Stimulated activated CD4-positive, alpha-beta T cell treated with anti-CD3 and anti-CD28 coated beads, Interleukin-2, amount 100 ng/mL, for 48 hours (primary cell): ENCODE measurements at places on chromosomes 7 and 10.

DNA sequence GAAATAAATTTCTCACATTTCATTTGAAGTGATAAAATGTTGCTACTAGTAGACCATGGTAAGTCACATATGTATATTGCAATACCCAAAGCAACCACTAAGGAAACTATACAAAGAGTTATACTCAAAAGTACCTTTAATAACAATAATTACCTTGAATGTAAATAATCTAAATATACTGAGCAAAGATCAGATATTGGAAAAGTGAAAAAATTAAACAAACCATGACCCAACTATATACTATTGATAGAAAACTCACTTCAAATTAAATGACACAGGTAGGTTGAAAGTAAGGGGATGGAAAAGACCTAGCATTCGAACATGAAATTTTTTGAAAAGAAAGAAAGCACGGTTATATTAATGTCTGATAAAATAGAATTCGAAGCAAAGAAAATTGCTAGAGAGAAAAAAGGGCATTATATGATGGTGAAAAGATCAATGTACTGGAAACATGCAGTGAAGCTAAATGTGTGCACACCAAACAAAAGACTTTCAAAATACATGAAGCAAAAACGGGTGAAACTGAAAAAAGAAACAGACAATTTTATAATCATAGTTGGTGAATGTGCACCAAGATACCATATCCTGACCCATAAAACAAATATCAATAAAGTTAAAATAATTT is 29.1 kb downstream of the TFPI2 start:
- DNase-seq, result no peak

DNA sequence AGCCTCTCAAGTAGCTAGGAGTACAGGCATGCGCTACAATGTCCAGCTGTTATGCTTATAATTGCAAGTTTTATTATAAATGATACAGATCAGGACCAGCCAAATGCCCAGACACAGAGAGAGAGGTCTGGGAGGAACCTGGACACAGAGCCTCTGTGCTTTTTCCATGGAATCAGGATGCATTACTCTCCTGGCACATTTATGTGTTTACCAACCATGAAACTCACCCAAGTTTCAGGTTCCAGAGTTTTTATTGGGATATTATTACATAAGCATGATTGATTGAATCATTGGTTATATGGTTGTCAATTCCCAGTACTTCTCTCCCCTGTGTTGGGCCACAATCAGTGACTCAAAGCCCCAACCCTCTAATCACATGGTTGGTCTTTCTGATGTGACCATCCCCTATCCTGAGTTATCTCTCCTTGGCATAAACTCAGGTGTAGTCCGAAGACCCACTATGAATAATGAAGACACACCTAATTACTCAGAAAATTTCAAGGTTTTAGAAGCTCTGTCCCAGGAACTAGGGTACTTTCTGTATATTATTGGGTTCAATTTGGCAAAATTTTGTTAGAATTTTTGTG is 30.6 kb downstream of the MXI1 start:
- no peak for DNase-seq

GRCh38 chr7:140867467-140868462 is 57.0 kb downstream of the BRAF start:
- DNase-seq, result no peak

GRCh38 chr7:97450516-97450915 is 281.4 kb upstream of the TAC1 start:
- DNase-seq, result no peak

DNA sequence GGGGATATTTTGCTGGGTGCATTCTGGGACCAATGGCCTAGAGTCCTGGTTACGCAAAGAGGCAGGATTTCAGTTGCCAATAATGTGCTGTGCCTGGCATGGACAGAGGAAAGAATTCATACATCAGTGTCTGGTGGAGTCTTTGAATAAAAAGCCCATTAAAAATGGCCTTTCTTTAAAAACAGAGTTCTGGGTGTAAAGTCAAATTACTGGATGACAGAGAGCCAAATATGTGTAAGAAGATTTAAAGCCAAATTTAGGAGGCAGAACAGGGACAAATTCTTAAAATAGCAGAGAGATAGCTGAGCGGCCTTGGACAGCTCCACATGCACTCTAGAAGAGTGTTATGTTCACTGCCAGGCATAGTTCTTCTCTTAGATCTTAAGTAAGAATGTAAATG is 60.8 kb upstream of the MEOX2 start:
- no peak for DNase-seq

DNA sequence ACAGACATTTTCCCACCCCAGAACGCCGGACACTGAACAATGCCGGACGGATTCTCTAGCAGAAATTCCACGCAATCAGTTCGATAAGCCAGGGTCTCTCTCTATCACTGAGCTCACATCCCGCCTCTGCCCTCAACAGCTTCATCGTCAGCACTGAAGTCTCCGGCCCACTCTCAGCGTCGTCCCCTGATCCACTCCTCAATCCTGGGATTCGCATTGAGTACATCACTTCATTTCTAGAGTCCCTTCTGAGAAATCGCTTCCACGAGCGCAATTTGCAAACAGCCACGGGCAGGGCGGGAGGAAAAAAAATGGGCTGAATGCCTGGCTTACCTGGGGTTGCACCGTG is 365 bp downstream of the YME1L1 start:
- no peak for DNase-seq

DNA sequence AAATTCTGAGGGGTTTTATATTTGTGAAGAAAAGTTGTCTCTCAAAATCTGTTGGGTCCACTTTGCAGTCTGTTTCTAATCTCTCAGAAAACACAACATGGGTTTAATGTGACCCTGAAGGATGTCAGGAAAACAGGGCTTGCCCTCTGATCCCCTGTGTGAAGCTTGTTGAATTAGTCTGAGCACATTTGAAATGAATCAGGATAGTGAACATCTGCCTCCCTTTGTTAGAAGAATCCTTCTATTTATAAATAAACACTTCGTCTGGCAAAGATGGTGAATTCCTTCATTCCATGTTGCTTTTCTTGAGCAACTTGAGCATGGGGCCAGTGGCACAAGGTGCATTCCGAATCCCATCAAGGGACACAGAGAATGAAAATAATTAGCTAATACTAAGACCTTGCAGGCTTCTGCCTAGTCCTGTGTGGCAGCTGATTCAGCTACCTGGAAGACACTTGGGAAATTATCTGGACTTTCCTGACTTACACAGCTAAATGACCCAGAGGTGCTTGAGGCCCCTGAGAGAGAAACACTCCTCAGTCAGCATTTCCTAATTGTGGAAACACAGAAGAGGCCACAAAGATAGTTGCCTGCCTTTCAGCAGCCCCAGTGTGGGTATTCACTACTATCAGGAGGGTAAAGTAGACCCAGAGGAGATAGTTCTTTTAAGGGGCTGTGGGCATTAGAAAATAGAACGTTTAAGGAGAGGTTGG is 305.5 kb downstream of the C7orf25 start:
- no peak for DNase-seq

DNA sequence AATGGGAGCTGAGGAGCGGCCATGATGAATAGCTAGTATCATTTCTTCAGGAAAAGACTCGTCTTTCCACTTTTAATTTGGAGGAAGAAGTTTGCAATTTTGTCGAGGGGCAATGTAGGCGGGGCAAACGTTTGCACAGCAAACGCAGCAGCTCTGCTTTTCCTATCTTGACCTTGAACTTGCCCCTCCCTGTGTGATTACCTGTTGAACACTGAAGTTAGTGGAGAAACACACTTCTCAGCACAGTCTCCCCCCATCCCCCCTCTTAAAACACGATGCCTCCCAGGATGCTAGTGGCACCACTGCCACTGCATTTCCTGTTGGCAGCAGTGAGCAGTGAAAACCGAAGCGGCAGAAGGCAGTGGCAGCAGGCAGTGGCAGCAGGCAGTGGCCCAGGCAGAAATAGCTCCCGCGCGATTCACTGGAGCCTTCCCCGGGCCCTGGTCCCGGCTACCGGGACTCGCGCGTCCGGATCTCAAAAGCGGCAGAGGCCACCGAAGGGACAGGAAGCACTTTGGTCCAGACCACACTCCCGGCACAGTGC is at the start of gene EPDR1:
TSS of gene EPDR1 (plus strand) at position 336 of the 544 bp plus-strand sequence. CDS start 300 bp downstream, outside the sequence.
- DNase-seq, result no peak
